ENCODE measurements at places on chromosomes 3 and 15.

DNA sequence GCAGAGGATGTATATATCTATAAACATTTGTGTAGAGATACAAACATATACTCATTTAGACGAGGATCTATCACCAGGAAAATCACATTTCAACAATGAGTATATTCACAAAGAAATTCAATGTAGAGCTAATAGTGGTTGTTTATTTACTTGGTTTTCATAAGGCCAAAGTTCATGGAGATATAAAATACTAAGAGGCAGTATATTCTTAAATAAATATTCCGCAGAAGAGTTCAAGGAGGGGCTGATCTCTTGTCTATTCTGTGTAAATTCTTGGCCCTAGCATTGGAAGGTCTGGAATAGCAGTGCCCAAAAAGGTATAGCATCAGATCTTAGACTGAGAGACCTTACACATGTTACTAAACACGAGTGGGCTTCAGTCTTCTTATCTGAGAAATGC lies 122.1 kb downstream of the EDEM1 start:
- no peak for DNase-seq

DNA sequence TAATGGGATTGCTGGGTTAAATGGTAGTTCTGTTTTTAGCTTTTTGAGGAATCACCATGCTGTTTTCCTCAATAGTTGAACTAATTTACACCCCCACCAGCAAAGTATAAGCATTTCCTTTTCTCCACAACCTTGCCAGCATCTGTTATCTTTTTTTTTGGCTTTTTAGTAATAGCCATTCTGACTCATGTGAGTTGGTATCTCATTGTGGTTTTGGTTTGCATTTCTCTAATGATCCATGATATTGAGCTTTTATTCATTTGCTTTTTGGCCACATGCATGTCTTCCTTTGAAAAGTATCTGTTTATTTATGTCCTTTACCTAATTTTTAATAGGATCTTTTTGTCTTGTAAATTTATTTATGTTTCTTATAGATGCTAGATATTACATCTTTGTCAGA lies 288.2 kb downstream of the EPHA6 start:
- DNase-seq: no peak

DNA sequence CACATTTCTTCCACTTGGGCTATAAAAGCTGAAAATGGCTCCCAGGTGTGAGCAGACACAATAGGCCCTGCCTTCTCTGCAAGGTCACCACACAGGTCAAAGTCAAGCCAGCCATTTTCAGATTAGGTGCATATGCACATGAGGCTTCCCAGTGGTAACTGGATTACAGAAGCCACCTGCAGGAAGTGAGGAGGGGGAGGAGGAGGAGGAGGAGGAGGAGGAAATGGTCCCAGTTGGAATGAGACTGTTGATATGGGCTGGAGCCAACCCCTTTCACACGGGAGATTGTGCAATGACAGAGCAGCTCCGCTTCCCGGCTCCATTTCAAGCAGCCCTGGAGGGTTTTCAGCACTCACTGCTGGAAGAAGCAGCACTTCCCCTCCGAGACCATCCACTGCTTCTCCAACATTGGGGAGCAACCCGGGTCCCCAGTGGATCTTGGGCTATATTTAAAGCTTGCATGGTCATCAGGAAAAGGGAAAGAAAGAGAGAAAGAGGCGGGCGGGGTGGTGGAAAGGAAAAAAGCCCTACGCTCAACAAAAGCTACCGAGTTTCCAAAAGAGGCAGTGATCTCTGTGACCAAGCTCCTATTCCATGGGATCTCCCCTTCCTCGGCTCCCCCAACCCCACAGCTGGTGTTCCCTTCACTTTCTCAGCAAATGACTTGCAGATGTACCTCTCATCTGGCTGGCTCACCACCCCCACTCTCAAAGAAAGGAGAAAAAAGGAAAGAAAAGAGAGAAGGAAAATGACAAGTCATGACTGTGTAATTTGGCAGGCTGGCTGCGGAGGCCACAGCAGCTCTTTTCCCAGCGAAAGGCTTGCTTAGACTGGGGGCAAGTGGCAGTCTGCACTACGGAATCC lies 58.3 kb downstream of the LRIG1 start:
- no peak for DNase-seq

DNA sequence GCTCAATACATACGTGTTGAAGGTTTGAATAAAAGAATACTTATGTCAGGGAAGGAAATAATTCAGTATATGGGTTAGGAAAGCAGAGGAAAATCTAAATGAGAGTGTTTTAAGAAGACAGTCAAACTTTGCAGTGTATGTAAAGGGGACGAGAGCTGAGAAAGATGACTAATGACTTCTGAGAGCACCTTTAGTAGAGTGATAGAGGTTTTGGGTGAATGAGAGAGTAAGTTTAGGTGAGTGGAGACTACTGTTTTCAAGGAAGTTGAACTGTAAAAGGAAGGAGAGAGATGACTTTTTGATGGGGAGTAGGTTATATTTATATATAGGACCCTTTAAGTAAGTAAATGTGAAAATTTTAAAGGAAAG lies 9.4 kb downstream of the TBC1D23 start:
- DNase-seq: no peak

GRCh38 chr3:31433679-31433992 lies 99.1 kb upstream of the STT3B start:
- DNase-seq: no peak

DNA sequence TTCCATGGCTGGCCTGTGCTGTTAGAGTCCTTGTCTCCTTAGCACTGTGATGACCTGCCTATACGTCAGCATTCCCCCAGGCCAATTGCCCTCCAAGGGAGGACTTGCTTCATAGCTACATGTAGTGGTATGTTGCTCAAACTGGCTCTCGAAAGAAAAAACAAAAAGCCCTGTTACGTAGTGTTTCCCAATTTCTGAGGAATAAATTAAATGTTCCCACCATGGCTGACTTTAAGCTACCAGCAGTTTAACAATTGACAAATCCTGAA lies 54.6 kb downstream of the WNT7A start:
- no peak for DNase-seq

DNA sequence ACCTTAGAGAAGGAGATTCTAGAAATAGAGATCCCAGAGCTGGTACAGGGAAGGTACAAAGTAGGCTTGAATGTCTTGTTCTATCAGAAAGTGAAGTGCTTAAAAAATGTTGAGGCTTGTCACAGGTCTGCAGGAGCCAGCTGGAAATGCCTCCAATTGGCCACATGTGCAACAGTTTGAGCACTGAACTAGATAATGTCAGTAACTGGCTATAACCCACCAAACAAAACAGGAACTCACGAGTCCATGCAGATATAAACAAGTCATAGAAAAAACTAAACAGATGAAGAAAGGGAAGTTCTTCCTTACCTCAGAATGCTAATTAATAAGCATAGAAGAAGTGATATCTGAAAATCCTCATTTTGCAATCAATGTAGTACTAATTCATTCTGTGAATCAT lies 11.9 kb upstream of the TF start:
- DNase-seq: no peak

GRCh38 chr3:169699536-169700050 lies 36.1 kb upstream of the MECOM start:
- no peak for DNase-seq

- DNase-seq: no peak
Measured at GRCh38 chr3:183710231-183710630, 12.6 kb downstream of the YEATS2 start.

DNA sequence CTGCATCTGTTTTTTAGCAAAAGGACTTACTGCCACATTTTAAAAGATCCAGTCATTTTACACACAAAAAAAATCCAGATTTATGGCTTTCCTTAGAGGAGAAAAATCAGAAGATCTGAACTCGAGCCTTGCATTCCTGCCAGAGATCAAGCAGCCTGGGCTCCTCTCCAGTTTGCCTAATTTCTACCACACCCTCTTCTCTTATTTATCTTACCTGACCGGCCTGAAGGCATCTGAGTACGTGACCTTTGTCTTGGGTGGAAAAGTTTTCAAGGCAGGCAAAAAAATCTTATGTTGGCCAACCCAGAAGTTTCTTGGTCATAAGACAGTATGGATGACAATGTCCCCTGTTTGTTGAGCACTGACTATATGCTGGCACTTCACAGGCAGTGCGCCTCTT lies 60.3 kb downstream of the CHRD start:
- no peak for DNase-seq

DNA sequence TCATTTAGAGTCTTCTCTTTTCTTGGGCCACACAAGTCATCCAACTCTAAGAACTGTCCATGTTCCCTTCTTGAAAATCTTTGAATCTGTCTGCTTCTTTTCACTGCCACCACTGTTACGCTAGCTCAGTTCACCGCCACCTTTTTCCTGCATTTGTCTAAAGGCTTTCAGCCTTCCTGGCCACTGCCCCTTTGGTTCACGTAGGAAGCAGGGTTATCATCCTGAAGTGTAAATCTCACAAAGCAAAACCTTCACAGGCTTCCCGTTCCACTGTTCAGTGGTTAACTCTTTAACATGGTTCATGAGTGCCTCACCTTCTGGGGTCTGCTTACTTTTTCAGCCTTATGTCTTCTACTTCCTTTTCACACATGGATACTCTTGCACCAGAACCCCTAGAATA lies 26.3 kb upstream of the CCDC39 start:
- DNase-seq: no peak

GRCh38 chr3:16907243-16907642 lies 22.5 kb downstream of the PLCL2 start:
- DNase-seq: no peak

DNA sequence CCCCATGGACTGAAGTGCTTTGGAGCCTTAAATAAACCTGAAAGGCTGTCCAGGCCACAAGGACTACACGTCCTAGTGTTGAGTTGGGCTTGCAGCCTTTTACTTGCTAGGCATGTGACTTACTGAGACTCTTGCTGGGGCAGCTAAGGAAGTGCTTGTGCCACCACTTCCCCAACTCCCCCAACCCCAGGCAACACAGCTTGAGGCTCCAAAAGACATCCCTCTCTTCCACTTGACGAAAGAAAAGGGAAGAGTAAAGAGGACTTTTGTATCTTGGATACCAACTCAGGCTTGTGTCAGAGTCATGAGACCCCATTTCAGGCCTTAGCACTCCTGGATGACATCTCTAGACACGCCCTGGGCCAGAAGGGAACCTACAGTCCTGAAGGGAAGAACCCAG lies 109.8 kb downstream of the XRN1 start:
- DNase-seq: no peak

GRCh38 chr15:61879219-61879618 lies 181.0 kb downstream of the VPS13C start:
- no peak for DNase-seq

DNA sequence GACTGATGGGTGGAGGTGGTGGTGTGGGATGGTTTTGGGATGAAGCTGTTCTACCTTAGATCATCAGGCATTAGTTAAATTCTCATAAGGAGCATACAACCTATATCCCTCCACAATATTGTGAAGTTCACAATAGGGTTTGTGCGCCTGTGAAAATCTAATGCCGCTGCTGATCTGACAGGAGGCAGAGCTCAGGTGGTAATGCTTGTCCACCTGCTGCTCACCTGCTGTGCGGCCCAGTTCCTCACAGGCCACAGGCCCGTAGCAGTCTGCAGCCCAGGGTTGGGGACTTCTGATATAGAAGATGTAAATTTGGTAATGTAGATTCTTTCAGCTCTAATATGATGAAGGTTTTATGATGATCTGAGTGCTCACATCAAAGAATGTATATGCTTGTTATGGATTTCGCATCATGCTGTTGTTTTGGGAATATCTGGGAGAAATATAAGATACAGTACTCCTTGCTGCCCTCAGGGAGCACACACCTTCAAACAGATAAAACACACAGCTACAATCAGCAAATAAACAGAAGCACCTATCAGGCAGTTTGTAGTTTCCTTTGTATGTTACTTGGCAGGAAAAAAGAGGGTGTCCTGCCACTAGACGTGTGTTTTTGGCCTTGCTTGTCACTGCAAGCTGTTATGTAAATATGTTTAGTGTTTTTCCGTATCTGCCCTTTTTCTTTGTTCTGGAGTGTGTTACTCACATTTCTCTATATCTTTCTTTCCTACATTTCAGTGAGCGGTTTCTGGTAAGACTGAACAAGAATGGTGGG lies 239.1 kb upstream of the MANF start:
- no peak for DNase-seq

- no peak for DNase-seq
Measured at GRCh38 chr3:44987332-44987731, 11.3 kb downstream of the EXOSC7 start.

DNA sequence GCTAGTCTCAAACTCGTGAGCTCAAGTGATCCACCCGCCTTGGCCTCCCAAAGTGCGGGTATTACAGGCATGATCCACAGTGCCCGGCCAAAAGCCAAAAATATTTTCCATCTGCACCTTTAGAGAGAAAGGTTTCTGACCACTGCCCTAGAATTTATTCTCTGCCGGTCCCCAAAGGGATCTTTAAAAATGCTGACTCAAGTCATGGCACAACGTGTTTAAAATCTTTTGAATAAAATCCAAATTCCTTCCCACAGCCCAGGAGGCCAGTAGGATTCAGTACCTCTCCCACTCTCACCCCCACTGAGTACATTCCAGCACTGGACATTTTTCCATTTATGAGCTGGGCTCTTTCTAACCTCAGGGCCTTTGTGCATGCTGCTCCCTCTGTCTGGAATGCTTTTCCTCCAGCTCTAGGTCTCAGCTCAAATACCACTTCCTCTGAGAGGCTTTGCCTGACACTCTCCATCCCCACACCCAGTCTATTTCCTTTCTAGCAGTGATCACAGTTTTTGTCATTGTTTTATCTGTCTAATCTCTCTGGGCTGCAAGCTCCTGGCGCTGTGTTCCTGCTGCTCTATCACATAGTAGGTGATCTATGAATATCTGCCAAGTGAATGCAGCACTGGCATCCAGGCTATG lies 502.9 kb downstream of the SHQ1 start:
- no peak for DNase-seq

GRCh38 chr3:148078658-148079057 lies 619.0 kb upstream of the AGTR1 start:
- no peak for DNase-seq

DNA sequence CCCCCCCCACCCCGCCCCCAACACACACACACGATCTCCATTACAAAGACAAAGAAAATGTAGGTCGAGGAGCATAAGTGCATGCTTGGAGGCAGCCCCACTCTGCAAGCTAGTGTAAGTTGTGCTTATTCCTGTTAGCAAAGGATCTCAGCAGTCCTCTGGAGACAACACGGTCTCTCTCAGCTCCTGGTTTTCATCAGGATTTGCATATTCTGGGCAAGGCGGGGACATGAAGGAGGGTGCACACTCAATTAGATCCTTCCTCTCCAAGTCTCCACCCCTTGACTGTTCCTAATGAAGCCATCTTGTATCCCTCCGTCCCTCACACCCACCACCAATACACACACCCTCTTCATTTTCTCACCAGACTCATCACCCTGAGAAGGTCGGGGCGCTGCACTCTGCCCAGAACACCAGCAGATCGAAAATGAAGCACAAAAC lies 63.8 kb downstream of the MRPL46 start:
- no peak for DNase-seq

- DNase-seq: no peak
Measured at GRCh38 chr3:17372362-17373210, 369.8 kb downstream of the TBC1D5 start.
